ENCODE measurements at places on chromosomes 1 and 21.

GRCh38 chr1:8435569-8436071 is 117.7 kb downstream of the SLC45A1 start:
- DNase-seq, result no peak

- DNase-seq, result no peak
Observed at GRCh38 chr1:22320587-22321344, 130.9 kb upstream of the ZBTB40 start.

DNA sequence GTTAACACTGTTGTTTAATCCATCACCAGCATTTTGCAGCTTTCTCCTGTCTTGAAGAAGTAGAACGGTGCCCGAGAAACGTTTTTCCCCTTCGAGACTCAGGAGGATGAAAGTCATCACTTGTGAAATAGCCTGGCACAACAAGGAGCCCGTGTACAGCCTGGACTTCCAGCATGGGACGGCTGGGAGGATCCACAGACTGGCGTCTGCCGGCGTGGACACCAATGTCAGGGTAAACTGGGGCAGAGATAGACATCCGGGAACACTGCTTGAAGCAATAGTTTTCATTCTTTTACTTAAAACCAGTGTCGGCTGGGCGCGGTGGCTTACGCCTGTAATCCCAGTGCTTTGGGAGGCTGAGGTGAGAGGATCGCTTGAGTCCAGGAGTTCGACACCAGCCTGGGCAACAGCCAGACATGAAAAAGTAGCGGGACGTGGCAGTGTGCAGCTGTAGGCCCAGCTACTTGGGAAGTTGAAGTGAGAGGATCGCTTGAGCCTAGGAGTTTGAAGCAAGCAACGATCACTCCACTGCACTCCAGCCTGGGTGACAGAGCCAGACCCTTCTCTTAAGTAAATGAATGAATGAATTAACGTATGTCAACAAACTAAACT is 945 bp downstream of the CHAF1B start:
- no peak for DNase-seq

- no peak for DNase-seq
Observed at GRCh38 chr21:34362670-34363069, 1.1 kb upstream of the KCNE2 start.
